Renal cortical epithelial cell (primary cell): ENCODE measurements at places on chromosomes 7 and 10.

- DNase-seq: peak; percentile 76
Observed at GRCh38 chr10:24866604-24867583, 85.5 kb downstream of the PRTFDC1 start.

DNA sequence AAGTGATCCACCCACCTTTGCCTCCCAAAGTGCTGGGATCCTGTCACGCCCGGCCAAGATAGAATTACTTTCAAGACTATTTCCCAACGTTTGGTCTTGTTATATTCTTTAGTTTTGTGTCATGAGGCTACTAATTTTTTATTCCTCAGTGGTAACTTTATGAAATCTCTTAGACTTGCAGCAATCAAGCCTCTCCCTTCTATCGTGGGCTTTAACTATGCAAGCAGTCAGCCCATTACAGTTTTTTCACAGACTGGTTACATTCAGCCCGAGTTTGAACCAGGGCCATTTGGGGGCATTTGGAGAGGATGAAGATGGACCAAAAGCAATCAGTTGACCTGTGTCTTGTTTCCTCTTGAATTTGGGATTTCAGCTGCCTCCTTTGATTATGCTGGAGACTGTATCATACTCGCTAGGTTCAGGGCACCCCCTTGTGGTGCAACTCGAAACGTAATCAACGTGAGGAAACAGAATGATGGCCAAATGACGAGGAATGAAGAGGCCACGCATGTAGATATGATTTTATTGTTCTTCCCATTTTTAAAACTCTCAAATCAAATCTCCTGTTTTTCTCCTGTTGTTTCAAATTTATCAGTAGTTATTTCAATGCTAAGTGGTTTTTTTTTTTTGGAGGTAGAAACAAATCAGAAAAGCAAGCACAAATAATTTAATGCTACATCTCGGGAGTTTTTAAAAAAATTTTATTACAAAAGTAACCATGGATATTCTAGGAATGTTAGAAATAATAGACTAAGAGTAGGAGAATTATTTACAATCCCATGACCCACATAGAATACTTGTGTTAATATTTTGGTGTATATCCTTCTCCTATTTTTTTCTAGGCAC is 151.6 kb downstream of the KIAA1217 start:
- peak; percentile 60 for DNase-seq

- no peak for DNase-seq
Observed at GRCh38 chr10:42996588-42996987, 80.3 kb upstream of the RET start.

- no peak for DNase-seq
Observed at GRCh38 chr7:153415632-153416031, 636.6 kb upstream of the DPP6 start.

- DNase-seq: no peak
Observed at GRCh38 chr10:68402276-68402675, 4.8 kb downstream of the RUFY2 start.

DNA sequence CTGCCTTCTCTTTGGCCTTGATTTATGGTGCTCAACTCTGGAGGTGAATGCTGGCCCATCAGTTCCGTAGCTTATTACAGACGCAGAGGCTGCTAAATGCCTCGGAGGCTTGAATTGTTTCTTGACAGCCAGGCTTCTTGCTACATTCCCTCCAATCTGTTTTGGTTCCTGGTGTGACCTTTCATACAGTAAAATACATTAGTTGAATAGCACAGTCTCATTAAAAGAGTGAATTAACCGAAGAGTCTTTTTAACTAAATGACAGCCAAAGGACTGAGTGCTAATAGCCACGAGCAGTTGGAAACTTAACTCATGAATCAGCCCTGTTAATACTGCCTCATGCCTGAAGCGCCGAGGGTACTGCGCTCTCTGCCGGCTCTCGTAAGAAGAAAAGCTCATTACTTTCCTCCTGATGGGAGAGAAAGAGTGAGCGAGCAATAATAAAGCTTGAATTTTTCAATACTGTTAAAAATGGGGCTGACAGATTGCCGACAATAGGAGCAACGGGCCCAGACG is 236.4 kb upstream of the GPR26 start:
- peak; percentile 12 for DNase-seq

- DNase-seq: no peak
Observed at GRCh38 chr10:79211616-79212015, 135.7 kb upstream of the PPIF start.

GRCh38 chr10:110893559-110894179 is 21.9 kb downstream of the PDCD4 start:
- DNase-seq: peak; percentile 69

DNA sequence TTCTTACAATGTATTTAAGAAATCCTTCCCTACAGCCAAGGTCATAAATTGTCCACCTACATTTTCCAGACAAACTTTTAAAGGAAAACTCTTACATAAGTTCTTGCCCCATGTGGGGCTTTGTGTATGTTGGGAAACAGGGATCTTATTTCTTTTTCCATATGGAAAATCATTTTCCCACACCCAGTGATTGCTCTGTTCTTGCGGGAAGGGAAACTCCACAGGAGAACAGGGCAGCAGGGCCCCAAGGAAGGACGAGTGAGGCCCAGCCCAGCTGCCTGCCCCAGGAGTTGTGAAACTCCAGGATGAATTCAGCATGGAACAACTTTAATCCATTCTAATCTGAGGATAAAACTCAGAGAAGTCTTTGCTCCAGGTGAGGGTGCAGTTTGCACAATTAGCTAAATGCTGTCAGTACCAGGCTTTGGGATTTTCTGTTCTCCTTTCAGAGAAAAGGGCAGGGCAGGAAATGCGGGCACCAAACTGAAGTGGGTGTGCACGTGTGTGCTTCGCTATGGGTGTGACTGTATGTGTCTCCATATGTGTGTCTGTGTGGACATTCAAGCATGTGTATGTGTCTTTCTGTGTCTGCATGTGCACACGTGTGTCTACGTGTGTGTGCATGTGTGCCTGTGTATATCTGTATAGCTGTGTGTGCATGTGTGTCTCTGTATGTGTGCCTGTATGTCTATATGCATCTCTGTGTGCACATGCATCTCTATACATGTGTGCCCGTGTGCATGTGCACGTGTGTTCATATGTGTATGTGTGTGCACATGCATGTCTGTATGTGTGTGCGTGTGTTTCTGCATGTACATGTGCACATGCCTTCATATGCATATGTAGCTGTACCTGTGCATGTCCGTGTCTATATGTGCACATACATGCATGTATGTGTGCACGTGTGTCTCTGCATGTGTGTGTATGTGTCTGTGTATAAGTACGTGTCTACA is 102.0 kb upstream of the FAM20C start:
- DNase-seq: peak; percentile 70

- DNase-seq: no peak
Observed at GRCh38 chr7:70529914-70530585, 601.9 kb upstream of the GALNT17 start.

- DNase-seq: no peak
Observed at GRCh38 chr10:29681676-29682448, 47.1 kb upstream of the SVIL start.

DNA sequence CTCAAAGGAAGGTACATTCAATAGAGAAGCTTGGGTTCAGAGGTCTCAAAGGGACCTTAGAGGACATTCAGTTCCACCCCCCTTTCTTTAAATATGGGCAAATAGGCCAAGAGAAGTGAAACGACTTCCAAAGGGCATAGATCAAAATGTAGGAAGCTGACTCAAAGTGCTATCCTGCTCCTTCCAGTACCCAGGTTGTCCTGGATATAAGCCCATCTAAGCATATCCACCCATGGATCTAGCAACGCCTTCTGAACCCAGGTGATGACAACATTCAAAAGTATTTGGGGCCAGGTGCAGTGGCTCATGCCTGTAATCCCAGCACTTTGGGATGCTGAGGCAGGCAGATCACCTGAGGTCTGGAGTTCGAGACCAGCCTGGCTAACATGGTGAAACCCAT is 5.3 kb downstream of the ATXN7L1 start:
- DNase-seq: no peak

- DNase-seq: peak; percentile 92
Observed at GRCh38 chr7:108358553-108358952, 97.7 kb downstream of the NRCAM start.

DNA sequence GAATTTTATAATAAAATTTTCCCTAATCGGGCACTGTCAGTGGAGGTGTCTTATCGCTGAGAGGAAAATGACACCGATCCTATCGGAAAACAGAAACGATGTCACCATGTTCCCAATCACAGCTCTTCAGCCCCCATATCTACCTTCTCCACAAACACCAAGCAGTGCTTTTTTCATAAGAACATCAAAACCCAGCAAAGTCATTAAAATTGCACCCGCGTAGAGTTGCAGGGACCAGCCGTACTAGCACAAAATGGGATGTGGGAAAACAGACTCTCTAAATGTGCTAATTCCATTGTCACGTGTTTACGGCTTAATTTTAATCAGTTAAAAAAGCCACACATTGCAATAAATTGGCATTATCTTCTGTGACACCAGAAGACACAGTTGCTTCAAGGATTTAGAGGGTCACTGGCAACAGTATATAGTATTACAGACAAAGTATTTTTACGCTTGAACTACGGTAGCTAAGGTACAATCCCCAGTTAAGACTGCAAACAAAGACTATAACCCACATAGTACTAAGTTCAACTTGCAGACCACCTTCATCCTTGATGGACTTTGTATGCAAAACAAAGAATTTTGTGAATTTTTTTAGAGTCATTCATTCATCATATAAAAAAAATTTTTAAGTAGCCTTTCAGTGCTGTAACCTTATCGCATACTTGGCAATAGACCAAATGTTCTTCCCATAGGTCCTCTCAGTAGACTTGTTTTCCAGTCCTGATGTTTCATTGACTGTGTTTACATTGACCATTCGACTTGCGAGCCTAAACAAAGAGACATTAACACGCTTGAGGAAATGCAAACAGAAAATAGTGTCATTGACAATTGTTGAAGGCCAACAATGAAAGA is 116.0 kb downstream of the VTI1A start:
- no peak for DNase-seq

GRCh38 chr7:15557186-15557585 is 4.6 kb downstream of the AGMO start:
- peak; percentile 66 for DNase-seq

- no peak for DNase-seq
Observed at GRCh38 chr10:105986912-105987635, 1177.4 kb downstream of the SORCS1 start.

GRCh38 chr7:120709972-120710320 is 148.0 kb downstream of the TSPAN12 start:
- no peak for DNase-seq

- DNase-seq: no peak
Observed at GRCh38 chr10:89414879-89415821, 782 bp downstream of the IFIT5 start.

GRCh38 chr10:50373821-50374501 is 122.6 kb upstream of the ASAH2 start:
- DNase-seq: no peak

- peak; percentile 7 for DNase-seq
Observed at GRCh38 chr7:107446988-107447387, 22.9 kb upstream of the GPR22 start.

- no peak for DNase-seq
Observed at GRCh38 chr7:76048668-76048988, 722 bp downstream of the MDH2 start.

DNA sequence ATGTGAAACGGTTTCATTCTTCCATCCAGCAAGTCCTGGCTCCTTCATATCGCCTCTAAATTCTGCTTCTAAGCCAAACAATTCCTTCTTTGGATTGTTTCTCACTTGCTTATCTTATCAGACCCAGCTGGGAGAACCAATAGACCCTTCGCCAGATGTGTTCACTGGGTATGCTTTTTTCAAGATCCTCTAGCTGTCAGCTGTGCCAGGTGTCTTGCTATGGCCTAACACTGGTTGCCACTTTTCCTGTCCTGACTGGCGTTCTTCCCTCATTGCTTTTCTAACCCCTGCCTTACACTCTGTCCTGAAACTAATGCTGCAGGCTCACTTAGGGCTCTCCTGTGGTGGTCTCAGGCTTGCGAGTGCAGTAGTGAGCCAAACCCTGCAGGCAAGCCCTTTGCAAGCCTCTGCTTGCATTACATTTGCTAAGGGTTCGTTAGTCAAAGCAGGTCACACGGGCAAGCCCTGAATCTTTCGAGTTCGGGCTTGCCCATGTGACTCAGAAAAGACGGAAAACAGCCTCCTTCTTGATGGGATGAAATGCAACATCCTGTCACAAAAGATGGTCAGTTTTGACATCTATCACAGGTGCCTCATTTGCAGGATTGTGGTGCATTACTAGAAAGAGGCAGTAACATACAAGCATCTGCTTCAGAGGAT is 92.8 kb downstream of the VWC2 start:
- no peak for DNase-seq

DNA sequence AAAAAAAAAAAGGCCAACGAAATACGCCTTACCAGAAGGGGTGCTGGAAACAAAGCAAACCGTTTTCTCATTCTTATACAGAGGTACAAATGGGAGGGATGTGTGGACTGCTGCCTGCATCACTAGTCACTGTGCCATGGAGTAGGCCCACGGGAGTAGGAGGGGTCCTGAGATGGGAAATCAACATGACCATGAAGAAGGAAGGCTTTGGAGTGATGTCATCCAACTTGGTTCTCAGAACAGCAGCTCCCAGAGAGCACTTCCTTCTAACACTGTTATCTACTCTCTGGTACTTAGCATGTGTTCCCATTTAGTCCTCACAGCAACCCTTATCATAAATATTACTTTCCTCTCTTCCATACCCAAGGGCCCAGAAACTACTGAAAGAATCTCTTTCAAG is 60.0 kb upstream of the LRGUK start:
- DNase-seq: no peak

- DNase-seq: no peak
Observed at GRCh38 chr10:84077768-84078167, 61.5 kb upstream of the GHITM start.

GRCh38 chr10:101920546-101920945 is 76.9 kb upstream of the KCNIP2 start:
- DNase-seq: no peak

GRCh38 chr10:108169846-108170245 is 1005.3 kb upstream of the SORCS1 start:
- no peak for DNase-seq

DNA sequence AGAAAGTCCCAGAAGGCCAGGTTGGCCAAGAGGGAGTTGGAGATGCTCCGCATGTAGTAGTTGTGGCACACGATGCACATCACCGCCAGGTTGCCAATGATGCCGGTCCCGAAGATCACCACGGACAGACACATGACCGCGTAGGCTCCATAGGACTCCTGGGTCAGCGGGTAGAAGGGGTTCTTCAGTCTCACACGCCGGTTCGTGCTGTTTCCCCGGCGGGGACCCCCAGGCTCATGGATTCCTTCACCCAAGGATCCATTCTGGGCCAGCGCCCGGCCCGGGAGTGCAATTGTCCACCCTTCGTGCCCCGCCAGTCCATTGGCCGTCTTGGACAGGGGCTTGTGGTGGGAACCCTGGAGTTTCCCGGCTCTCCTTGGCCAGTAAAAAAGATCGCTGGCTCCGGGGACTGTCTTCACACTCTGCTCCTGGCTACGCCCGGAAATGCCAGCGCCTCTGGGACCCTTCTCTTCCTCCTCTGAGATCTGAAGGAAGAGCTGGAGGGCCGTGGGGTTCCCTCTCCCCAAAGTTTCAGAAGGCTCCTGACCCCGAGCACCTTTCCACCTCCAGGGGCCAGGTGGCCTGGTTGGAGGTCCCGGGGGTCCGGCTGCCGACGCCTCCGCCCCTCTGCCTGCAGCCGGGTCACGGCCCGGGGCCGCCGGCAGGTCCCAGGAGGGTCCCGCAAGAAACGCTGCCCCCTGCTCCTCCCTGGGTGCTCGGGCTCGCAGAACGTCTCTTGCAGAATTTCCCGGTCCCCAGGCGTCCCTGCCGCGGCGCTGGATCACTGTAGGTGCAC is 1.3 kb downstream of the GPR37 start:
- DNase-seq: no peak

GRCh38 chr7:77434570-77435275 is 18.6 kb upstream of the GSAP start:
- no peak for DNase-seq
